Subcutaneous preadipocyte (primary cell): ENCODE measurements at places on chromosomes 11 and 22. TPM values are rescaled to one million over a fixed set of nuclear protein-coding genes. Genes with fewer than 3 reads are reported as not detected.

The CRY2 gene
- total RNA-seq = 10.7 and 13.3 TPM in 2 replicates

The P2RY6 gene
- total RNA-seq = not detected in 2 replicates

The CLDN5 gene
- total RNA-seq = 0.37 TPM in 1 of 2 replicates, not detected in the other

The POLDIP3 gene
- 21.7 and 23.9 TPM in 2 replicates for total RNA-seq

The GAS2 gene
- 0.37 and 1.2 TPM in 2 replicates for total RNA-seq

The GGT5 gene
- total RNA-seq = 22.0 and 24.0 TPM in 2 replicates

The NRGN gene
- 1.4 TPM in 1 of 2 replicates, not detected in the other for total RNA-seq

The OR4B1 gene
- total RNA-seq = not detected in 2 replicates

The NOL12 gene
- 20.2 and 27.0 TPM in 2 replicates for total RNA-seq

The SLC17A6 gene
- total RNA-seq = not detected in 2 replicates

The LIMK2 gene
- total RNA-seq = 9.6 and 13.6 TPM in 2 replicates

The CRYBA4 gene
- not detected in 2 replicates for total RNA-seq

The OR56A1 gene
- not detected in 2 replicates for total RNA-seq

The OR52A1 gene
- not detected in 2 replicates for total RNA-seq

The OR4D5 gene
- total RNA-seq = not detected in 2 replicates

The MS4A3 gene
- total RNA-seq = not detected in 2 replicates

The MCAM gene
- total RNA-seq = 0.73 and 0.98 TPM in 2 replicates

The PTPN5 gene
- total RNA-seq = not detected in 2 replicates

The IL17REL gene
- not detected in 2 replicates for total RNA-seq

The IGLL1 gene
- total RNA-seq = not detected in 2 replicates

The PACSIN3 gene
- total RNA-seq = 9.9 and 14.1 TPM in 2 replicates

The PHETA2 gene
- 10.4 and 10.7 TPM in 2 replicates for total RNA-seq

The CARD16 gene
- total RNA-seq = 1.8 and 2.2 TPM in 2 replicates

The PRR33 gene
- not detected in 2 replicates for total RNA-seq

The CPT1B gene
- total RNA-seq = 0.73 and 1.2 TPM in 2 replicates

The NOX4 gene
- total RNA-seq = 0.20 and 0.37 TPM in 2 replicates

The KRTAP5-11 gene
- total RNA-seq = not detected in 2 replicates

The EED gene
- 18.0 and 19.1 TPM in 2 replicates for total RNA-seq

The DCHS1 gene
- 0.37 and 0.78 TPM in 2 replicates for total RNA-seq

The LRFN4 gene
- total RNA-seq = 27.2 and 28.9 TPM in 2 replicates

The MEI1 gene
- total RNA-seq = 0.37 and 3.1 TPM in 2 replicates

The MYH9 gene
- 194 and 267 TPM in 2 replicates for total RNA-seq
